Endothelial cell of umbilical vein (primary cell): ENCODE measurements at places on chromosomes 2 and 18. TPM values are rescaled to one million over a fixed set of nuclear protein-coding genes. Genes with fewer than 3 reads are reported as not detected.
A peak's percentile ranks its signal among the peaks of the same experiment; 100 is the strongest.

DNA sequence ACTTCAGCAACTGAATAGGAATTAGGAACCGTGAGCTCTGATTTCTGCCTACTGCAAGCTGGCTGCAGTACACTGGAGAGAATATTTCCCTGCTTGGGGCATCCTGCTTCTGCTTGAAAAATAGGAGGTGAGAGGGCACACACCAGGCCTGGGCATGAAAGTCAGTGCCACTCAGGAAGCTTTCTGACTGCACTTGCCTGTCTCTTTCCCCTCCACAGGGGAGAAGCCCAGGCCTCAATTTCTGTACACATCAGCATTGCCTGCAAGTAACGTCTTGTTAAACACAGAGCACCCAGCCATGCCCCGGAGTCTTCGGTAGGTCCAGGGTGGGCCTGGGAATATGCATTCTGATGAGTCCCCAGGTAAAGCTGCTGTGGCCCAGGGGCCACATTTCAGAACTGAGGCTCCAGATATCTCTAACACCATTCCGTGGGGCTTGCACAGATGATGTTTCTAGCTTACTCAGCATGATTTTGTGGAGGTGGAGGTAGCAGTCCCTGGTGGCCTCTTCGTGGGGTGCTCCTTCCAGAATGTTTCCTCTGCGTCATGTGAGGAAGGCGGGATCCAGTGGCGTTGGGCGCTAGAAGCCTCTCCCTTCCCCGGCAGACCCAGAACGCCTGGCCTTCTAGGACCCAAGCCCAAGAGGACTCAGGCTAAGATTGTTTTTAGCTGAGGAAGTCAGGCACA, 114.1 kb downstream of the ZBTB7C start:
- DNase-seq: no peak

DNA sequence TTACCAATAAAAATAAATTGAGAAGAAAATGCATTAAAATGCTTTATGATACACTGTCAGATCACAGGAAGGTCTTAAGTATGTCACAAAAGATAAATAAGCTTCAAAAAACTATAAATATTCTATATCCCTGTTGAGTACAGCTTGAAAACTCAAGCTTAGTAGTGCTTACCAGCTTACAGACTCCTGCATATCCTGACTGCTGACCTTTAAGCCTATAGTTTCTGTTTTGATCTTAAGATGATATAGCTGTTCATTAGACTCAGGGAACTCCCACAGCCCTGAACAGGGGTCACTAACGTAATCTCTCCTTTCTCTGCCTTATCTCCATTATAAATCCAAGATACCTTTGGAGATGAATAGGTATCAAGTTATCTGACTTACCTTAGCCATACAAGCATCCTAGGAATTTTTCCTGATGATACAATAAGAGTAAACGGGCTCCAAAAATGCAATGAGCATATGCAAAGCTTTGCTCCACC, 93.7 kb upstream of the RBBP8 start:
- DNase-seq: no peak

DNA sequence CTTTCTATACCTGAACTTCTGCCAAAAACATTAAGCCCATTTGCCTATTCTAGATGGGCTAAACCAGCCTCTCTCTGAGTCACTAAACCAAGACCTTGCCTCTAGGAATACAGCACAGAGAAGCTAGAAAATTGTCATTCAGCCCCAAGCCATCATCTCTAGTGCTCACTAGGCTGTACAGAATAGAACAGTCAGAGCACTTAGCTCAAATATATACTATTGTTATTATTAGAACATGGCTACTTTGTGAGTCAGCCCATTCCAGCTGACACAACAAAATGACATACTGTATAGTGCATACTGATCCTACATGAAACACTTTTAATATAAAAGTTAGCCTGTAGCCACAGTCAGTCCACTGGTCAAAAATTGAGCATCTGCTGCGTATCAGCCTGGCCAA, 418.8 kb downstream of the NRXN1 start:
- no peak for DNase-seq

DNA sequence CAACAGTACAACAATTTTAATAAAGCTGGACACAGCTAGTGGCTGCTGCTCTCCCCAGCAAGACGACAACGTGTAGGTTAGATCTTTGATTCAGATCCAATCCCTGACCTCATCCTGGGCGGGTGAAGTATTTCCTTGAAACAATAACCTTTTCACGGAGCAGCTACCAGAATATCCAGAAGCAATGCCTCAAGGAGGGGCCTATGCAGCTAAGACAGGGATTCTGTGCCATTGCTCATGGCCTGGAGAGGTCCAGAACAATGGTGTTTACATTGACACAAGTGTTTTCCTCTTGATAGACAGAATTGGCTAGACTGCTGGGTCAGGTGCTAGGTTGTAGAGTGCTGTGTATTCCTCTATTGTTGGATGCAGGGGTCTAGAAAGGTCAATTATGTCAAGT, 520.1 kb downstream of the BCL11A start:
- no peak for DNase-seq

- DNase-seq: peak; percentile 71
Measured at GRCh38 chr2:99881901-99882591, 260.3 kb downstream of the AFF3 start.

GRCh38 chr18:46590103-46590502, 66.9 kb downstream of the LOXHD1 start:
- DNase-seq: no peak

DNA sequence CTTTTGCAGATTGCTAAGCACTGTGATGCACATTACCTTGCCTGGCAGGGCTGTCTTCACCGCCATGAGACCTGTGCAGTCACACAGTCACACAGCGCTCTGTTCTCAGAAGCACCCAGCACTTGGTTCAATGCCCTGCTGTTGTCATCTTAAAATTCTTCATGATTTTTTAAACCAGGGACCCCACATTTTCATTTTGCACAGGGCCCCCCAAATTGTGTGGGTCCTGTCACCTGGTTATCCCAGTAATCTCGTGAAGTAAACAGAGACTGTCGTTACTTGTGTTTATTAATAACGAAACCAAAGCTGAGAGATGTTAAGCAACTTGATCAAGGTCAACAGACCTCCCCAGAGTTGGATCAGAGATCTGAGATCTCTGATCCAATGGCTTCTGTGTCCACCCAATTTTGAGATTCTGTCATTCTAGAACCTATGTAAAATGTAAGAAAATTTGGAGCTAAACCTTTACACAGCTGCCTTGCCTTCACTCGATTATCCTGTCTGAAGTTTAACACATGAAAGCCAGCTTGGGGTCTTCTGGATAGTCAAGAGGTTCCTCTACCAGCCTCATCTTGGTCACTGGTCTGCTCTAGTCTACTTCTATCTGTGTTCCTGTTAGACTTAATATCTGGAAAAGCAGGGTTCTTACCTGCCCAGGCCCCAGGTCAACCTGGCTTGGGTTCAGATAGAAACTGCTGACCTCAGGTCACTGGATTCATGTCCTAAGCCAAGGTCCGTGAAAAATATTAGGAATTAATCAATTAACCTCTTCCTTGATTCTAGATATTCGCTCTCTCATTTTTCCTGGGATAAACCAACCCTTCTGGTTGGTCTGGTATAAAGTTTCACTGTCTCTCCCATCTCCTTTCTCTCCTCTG, 13.7 kb upstream of the TTC39C start:
- no peak for DNase-seq

DNA sequence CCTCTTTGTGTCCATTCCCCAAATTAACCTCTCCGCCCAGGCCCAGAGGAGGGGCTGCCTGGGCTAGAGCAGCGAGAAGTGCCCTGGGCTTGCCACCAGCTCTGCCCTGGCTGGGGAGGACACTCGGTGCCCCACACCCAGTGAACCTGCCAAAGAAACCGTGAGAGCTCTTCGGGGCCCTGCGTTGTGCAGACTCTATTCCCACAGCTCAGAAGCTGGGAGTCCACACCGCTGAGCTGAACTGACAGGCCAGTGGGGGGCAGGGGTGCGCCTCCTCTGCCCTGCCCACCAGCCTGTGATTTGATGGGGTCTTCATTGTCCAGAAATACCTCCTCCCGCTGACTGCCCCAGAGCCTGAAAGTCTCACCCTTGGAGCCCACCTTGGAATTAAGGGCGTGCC, 13.5 kb downstream of the KHK start:
- no peak for DNase-seq

DNA sequence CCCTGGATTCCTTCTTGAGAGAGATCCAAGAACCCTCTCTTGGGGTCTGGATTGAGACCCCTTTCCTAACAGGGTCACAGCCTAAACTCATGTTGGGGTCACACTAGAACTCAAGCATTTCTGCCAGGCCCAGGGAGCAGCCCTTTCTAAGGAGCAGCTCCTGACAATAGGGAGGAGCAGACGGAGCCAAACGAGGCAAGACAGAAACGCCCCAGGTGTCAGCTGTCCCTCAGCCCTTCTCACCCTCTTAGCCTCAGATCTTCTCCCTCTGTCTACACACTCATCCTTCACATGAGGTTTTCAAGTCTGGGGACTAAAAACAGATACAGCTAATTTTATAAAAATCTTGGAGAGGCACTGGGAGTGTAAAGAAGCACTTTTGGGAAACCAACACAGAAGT, 157.2 kb downstream of the SOCS6 start:
- no peak for DNase-seq

DNA sequence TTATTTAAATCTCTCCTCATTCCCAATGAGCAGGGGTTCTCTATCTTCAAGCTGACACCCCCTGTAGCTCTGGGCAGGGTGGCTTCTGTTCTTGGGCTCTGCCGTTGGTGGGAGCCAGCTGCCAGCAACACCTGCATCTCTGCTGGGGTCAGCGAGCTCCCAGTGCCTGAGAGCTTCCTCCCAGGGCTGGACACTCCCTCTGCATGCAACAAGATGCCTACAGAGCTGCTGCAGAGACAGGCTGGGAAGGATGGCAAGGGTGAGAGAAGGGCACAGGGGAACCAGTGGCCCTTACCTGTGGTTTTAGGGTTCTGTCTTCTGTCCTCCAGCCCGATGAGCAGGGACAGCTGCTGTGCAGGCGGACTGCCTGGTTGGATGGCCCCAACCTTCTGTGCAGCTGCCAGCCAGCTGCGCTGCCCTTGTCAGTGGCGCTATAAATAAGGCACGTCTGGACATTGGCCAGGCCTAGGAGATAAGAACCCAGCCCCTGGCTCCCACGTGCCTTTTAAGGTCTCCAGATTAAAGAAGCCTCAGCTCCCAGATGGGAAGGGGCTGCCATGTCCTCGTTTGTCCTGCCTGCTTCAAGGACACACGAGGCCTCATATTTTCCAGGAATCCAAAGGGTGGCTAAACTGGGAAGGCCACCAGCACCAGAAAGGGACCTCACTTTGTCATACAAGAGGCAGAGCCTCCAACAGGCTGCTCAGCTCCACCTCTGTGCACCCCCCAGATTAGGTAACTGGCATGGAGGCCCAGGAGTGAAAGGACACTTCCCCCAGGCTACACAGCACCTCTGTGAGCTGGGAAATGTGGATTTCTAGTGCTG, 39.5 kb upstream of the FHL2 start:
- no peak for DNase-seq

GRCh38 chr18:24515721-24516120, 55.3 kb downstream of the HRH4 start:
- no peak for DNase-seq

DNA sequence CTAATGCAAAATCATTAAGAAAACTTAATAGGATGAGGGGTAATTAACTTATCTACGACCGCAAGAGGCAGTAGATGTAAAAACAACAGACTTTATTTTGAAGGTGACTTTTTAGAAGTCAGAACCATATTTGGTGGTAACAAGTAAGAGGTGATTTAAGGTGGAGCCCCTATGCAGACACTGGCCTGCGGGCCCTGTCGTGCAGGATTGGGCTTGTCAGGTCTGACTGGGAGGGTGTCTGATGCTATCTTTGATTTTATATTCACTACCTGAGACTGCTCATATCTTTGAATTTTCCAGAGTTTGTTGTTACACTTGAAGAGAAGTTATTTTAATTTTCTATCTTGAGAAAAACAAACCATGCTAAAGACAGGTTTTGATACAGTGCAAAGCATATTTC, 29.1 kb upstream of the SCLY start:
- no peak for DNase-seq

- no peak for DNase-seq
Measured at GRCh38 chr2:21280793-21281192, 157.0 kb downstream of the TDRD15 start.

- DNase-seq: no peak
Measured at GRCh38 chr2:216881411-216881810, 21.5 kb upstream of the TNP1 start.

- no peak for DNase-seq
Measured at GRCh38 chr2:230444832-230445231, 28.8 kb downstream of the SP100 start.

DNA sequence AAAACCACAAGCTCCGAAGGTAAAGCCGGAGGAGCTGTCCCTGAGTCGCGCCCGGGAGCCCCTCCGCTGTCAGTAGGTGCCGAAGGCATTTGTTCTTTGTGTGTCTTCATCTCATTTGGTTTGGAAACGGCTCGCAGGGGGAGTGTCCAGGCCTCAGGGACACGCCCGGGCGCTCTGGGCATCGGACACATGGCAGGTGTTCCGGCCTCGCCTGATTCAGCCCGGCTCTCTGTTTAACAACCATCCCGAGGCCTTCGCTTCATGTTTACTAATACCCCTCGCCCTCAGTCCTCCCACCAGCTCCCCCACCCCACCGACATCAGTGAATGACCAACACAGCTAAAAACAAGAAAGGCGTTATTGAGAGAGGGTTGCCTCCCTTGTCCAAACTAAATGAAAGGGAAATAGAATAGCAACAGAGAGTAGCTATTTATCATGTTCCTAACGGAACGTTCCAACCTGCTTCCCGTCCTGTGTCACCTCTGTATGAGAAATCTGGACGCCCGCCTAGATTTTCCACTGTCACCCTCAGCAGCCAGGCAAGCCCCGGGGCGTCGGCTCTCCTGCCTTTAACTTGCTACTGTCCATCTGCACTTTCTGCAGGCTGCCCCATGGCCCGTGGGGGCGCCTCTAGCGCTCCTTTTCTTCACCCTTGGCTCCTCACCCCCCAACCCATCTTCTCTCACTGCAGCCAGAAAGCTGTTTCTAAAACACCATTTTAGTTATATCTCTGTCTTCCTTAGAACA, 73.9 kb downstream of the MYCN start:
- DNase-seq: no peak

- DNase-seq: no peak
Measured at GRCh38 chr18:13710414-13710831, 15.9 kb downstream of the FAM210A start.

DNA sequence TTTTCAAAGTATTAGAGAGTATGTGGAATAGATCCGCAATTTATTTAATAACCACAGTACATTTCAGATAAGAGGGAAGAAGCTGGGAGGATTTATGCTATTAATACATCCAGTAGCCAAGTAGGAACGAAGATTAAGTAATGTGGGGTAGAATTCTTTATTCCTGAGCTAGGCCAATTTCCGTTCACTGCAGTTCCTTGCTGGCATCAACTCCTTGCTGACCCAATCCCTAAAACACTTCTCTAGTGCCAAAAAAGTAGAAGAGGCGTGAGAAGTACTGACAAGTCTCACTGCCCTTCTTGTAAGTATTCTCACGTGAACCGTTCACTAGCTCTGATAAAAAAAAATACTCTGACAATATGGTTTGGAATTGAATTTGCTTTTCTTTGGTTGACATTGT, 211.4 kb downstream of the EPHA4 start:
- no peak for DNase-seq

SLC5A7 gene
- not detected in 2 replicates for total RNA-seq

ZNF521 gene
- total RNA-seq: 166 and 168 TPM in 2 replicates

CD302 gene
- 10.6 and 11.5 TPM in 2 replicates for total RNA-seq

POTEI gene
- 0.13 and 0.16 TPM in 2 replicates for total RNA-seq

ST8SIA3 gene
- not detected in 2 replicates for total RNA-seq

ANXA4 gene
- total RNA-seq: 70.8 and 79.6 TPM in 2 replicates

POTEC gene
- total RNA-seq: not detected in 2 replicates

ZNF24 gene
- 38.6 and 40.2 TPM in 2 replicates for total RNA-seq

REG3A gene
- not detected in 2 replicates for total RNA-seq
